Dermis blood vessel endothelial cell (primary cell): ENCODE measurements at places on chromosomes 6 and 20. TPM values are rescaled to one million over a fixed set of nuclear protein-coding genes. Genes with fewer than 3 reads are reported as not detected.

Gene OR2H2
- total RNA-seq: not detected in 2 replicates

Gene TRIM38
- total RNA-seq: 8.9 and 9.9 TPM in 2 replicates

Gene PTPRT
- total RNA-seq: not detected in 2 replicates

Gene PRPH2
- 0.17 and 2.0 TPM in 2 replicates for total RNA-seq

Gene OARD1
- 11.2 and 11.6 TPM in 2 replicates for total RNA-seq

Gene F13A1
- not detected in 2 replicates for total RNA-seq

Gene MCM3
- total RNA-seq: 78.8 and 117 TPM in 2 replicates

Gene POU3F2
- not detected in 2 replicates for total RNA-seq

Gene ZC3H12D
- total RNA-seq: 0.17 and 0.23 TPM in 2 replicates

Gene FAM120B
- 12.8 and 18.1 TPM in 2 replicates for total RNA-seq

Gene HTR1E
- not detected in 2 replicates for total RNA-seq

Gene SASH1
- 112 and 160 TPM in 2 replicates for total RNA-seq

Gene TMC2
- total RNA-seq: not detected in 2 replicates

Gene SLPI
- 0.70 and 2.0 TPM in 2 replicates for total RNA-seq

Gene TBXT
- total RNA-seq: not detected in 2 replicates

Gene OR2B6
- not detected in 2 replicates for total RNA-seq
